ENCODE measurements at places on chromosomes 4 and X.

DNA sequence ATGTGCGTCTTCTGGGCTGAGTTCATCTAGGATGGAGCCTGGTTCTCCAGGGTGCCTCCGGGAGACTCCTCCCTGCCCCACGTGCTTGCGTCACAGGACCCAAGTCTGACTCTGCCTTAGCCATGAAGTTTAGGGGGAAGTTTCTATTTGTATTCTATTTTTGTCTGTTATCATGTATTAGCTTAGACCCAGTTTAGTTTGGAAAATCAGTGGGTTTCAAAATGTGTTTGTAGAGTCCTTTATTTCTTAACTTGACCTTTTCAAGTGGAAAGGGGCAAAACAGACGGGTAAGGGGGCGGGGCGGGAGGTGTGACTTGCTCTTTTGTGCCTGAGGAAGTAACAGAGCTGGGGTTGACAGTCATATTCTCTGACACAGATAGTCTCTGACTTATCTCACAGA, 86.0 kb downstream of the HTT start:
- no peak for DNase-seq

GRCh38 chr4:90603540-90603939, 476.3 kb downstream of the CCSER1 start:
- no peak for DNase-seq

- DNase-seq = no peak
These were observed 36.7 kb downstream of the PSAPL1 start for GRCh38 chr4:7398104-7398423.

DNA sequence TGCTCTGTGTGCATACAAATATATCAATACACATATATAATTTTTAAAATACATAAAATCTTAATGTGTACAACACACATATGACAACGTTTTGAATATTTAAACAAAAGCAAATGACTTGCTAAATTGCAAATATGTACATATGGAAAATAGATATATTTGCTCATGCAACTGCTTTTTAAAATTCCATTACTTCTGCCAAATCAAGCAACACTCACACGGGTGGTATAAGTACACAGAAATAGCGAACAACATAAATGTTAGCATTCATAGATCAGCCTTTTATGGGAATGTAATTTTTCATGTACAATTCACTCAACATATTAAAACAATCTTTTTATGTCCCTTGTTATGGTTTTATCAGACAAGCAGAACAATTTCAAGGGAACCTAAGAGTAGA, 116.3 kb downstream of the DMD start:
- no peak for DNase-seq

- DNase-seq = no peak
These were observed 10.8 kb upstream of the RHOH start for GRCh38 chr4:40185830-40186664.

DNA sequence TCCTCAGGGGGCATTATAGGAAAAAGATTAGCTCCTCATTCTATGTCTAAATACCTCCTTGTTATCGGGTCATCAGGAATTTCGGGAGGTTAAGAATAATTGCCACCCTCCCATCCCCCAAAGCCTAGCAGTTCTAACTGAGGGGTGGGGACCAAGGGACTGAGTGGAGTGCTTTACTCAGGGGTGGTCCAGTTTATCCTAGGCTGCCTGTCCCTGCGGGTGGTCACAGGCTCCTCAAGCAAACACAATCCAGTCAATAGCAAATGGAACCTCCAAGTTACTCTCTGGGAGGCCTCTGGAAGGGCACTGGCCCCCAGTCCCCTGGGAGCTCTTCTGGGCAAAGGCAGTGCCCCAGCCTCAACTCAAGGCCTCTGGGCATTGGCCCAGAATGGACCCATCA, 6.7 kb downstream of the ELF4 start:
- no peak for DNase-seq

DNA sequence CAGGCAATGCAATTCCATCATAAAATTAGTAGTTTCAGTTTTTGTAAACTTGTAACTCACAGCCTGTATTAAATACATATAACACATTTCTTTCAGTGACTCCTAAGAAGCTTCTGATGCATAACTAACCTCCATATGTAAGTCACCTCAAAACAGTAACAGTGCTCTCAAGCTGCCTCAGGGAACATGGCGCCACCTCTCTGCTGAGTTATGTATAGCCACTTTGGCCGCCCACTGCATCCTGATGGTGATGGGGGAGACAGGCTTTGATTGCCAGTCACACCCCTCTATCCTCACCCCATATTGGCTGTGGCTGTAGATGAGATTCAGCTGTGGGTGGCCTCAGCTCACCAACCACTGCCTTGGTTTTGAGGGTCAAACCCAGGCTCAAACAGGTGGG, 54.3 kb downstream of the LRBA start:
- no peak for DNase-seq

GRCh38 chr4:102869569-102870197, 891 bp downstream of the CISD2 start:
- no peak for DNase-seq

DNA sequence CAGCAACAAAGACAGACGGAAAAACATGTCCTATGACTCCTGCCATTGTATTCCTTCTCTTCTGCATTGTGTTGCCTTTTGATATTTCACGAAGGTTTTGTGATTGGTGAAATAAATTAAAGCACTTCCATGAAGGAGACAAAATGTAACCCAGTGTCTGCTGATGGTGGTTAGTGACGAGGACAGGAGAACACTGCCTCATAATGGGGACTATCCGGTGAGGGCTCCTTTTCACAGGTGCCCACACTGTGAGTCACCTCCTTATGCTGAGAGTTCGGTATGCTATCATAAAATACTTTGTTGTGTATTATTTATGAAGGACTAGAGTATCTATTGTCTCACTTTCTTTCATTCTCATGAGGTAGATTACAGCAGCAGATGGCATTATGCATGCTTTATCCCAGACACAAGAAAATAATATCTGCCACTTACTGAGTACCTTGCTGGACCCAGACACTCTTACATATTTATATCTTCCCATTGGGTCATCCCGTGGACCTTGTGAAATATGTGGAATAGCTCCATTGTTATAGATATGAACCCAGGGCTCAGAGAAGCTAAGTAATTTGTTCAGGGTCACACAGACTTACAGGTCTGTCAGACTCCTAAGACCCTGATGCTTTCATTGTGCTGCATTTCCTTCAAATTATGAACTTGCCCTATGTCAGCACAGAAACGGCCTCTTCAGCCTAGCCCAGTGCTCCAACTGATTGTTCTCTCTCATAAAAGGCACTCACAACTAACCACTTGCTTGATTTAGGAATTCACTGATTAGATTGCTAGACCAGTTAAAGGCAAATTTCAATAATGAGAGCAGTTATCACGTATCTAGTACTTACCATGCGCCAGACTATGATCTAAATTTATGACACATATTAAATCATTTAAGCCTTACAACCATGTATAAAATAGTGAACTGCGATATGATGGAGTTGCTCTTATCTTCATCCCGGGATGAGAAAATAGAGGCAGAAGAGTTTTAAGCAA, 31.2 kb downstream of the PLS3 start:
- DNase-seq = no peak

DNA sequence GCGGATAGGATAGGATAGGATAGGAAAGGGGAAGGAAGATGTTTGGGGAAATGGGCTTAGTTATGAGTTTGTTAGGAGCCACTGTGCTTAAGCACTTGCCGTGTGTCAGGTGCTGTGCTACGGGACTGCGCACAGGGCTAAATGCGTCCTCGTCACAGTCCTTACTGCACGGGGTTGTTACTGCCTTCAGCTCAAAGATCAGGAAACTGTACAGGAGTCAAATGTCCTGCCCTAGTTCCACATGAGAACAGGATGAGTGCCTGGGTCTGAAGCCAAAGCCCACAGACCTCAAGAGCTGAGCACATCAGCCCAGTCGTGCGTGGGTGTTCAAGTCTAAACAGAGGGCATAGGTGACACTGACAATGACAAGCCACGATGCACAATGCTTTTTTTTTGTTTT, 15.0 kb downstream of the ACSL1 start:
- no peak for DNase-seq

- no peak for DNase-seq
These were observed 7.9 kb upstream of the GNRHR start for GRCh38 chr4:67762086-67762485.

DNA sequence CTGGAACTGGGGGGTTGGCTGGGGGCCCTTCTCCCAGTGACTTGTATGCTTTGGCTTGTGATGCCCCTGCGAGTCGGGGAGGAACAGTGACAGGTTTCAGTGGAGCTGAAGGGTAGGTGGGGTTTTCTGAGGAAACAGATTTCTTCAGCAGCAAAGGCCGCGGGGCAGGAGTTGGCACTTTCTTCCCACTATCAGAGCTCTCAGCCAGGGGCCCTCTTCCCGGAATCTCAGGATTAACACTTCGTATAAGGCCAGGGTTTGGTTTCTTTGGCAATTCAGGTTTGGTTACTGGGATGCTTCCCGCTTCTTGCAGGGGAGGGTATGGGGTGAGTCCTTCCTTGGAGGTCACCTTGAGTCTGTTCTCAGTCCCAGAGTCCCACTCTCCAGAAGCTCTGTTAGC, 75.4 kb downstream of the RPS3A start:
- no peak for DNase-seq

DNA sequence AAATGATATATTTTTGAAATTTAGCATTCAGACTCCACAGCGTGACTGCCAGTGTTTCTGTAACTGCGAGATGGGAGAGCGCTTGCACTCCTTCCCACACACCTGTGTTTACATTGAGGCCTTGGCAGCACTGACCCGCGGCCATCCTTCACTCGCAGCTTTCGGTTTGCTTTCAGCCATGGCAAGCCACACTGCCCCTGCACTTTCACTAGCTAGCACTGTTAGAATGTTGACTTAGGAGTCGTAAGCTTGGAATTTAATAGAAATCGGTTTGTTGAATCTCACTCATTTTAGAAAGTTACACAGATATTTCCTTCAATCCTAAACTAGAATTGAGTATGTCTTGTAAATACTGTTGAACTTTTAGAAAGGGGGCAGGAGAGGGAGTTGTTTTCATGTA, 136.2 kb downstream of the CFAP299 start:
- no peak for DNase-seq

DNA sequence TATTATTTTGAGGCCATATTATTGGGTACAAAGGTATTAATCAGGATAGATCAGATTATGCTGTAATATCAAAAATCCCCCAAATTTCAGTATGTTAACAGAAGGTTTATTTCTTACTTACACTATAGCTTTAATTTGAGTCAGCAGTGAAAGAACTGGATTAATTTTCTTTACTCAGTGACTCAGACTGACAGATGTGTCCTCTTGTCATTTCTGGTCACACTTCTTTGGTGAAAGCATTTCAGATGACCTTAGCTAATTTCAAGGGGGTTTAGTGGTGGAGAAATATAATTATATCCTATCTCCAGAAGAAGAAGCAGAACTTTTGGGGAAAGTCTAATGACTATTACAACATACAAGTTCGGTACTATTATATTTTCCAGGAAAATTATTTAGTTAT, 12.4 kb downstream of the DDIT4L start:
- no peak for DNase-seq

GRCh38 chrX:103211012-103211715, 3.7 kb upstream of the BEX4 start:
- peak; percentile 25 for DNase-seq

DNA sequence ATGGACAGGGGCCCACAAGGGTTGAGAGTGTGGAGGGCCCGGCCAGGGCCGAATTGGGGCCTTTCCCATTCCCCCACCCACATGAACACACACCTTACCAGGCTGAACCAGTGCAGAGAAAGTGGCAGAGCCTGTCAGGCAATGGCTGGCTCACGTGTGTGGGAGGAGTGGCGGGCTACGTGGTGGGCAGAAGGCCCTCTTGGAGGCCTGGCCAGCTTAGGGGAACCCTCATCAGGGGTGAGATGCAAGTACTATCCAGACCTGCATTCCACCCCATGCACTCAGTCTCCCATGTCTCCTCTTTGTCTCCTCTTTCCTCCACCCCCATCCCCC, 965 bp downstream of the TCEAL4 start:
- no peak for DNase-seq
